ENCODE measurements at places on chromosomes 13 and 19.

DNA sequence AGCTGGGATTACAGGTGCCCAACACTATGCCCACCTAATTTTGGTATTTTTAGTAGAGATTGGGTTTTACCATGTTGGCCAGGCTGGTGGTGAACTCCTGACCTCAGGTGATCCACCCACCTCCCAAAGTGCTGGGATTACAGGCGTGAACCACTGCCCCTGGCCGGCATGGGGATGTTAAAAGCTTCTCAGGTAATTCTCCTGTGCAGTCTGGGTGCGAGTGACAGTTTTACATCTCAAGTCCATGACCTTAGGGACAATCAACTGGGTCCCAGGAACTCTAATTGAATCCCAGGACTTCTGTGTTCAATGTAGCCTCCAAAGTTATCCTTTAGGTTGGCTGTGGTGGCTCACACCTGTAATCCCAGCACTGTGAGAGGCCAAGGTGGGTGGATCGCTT lies 100.1 kb upstream of the TSHZ3 start:
- DNase-seq = no peak

DNA sequence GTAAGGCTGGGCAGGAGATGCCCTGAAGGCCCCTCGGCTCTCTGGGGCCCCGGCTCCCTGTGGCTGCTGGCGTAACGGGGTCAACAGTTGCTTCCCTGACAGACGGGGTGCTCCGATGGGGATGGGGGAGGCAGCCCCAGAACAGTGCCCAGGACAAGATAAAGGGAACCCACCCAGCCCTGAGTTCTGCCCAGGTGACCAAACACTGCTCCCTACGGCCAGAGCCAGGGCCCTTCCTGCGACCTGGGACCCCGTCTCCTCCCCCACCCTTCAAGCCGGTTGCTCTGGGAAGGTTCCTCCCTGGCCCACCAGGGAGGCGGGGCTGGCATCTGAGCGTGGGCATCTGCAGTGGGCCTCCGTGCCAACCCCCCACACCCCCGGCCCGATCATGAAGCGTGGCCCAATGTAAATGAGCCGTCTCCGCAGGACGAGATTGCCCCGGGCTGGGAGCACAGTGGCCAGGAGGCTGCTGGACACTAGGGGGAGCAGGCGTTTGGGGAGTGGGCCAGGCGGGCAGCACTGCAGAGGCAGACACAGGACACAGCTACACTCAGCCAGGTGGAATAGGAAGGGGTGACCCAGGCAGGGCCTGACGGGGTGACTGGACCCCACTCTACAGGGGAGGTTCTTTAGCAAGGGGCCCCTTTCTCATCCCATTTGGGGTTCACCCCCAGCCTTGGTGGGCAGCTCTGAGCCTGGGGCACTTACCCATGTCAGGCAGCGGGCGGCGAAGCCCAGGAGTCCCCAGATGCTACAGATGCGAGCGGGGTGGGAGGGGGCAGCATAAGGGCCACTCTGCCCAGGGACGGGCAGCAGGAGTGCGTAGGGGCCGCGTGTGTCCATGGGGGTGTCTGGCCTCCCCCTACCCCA lies 1.2 kb upstream of the NKPD1 start:
- no peak for DNase-seq

DNA sequence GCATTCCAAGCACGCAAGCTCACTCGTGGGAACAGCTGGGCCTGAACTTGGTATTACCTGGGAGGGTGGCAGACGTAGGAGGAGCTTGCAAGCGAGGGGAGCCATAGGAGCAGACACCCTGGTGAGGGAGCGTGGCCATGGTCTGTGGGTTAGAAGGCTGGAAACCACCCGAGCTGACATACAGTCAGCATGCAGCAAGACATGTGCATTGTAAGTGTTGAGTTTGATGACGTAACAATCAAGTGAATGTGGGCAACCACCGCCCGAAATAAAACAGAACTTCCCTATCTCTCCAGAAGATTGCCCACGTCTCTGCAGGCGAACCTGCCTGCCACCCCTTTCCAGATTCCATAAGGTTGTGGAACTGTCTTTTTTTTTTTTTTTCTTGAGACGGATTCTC lies 26.8 kb downstream of the UBXN6 start:
- no peak for DNase-seq

GRCh38 chr19:13150931-13151604 lies 857 bp downstream of the IER2 start:
- peak; percentile 58 for DNase-seq

- no peak for DNase-seq
Observed at GRCh38 chr13:108154421-108154858, 60.9 kb downstream of the LIG4 start.

DNA sequence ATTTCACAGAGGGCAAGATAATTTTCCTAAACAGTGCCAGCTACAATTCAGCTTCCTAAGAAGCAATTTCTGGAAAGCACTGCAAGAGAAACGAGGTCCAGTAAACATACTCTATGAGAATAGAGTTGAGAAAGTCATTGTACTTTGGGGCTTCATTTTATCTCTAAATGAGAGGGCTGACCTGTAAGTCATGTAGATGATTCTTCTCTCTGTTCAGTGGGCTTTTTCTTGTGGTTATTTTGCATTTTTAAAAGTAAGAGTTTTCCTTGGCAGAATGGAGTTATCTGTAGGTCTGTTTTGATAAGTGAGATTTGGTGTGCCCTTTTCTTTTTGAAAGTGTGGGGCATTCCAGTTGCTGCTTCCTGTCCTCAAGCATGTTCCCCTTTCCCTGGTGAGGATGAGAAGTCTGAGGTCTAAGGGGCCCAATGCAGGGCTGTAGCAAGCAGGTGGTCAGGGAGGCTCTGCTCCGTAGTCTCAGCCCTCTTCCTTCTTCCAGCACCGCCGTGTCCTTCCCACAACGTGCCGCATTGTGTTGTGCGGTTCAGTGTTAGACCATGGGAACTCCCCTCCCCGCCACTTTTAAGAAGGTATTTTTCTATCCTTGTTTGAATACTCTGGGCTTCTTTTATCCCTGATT lies 86.3 kb downstream of the ARHGEF7 start:
- DNase-seq = no peak

GRCh38 chr19:46626446-46626845 lies 1.6 kb upstream of the PTGIR start:
- DNase-seq = no peak

- DNase-seq = no peak
Observed at GRCh38 chr13:30033681-30034457, 183.5 kb upstream of the UBL3 start.

GRCh38 chr13:111480503-111480902 lies 160.1 kb downstream of the TEX29 start:
- DNase-seq = no peak

GRCh38 chr19:50553134-50553703 lies 15.0 kb downstream of the LRRC4B start:
- no peak for DNase-seq

GRCh38 chr13:70884196-70884595 lies 775.9 kb upstream of the KLHL1 start:
- no peak for DNase-seq

- DNase-seq = no peak
Observed at GRCh38 chr13:73397496-73398305, 338.9 kb downstream of the KLF5 start.

DNA sequence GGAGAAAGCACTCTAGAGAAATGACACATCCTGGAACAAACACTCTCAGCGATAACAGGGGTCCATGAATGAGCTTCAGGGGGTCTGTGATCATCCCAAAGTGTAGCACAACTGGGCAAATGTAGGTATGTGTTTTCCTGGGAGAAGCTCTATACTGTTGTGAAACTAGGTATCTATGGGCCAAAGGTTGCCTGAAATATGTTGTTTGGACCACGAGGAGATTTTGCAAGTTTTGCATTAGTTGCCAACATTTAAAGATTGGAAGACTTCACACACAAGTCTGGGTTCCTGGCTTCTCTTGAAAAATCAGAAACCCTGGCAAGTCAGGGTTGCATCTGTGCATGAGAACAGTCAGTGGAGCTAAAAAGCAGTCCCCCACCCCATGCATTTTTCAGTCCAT lies 26.7 kb upstream of the POU2F2 start:
- DNase-seq = no peak

DNA sequence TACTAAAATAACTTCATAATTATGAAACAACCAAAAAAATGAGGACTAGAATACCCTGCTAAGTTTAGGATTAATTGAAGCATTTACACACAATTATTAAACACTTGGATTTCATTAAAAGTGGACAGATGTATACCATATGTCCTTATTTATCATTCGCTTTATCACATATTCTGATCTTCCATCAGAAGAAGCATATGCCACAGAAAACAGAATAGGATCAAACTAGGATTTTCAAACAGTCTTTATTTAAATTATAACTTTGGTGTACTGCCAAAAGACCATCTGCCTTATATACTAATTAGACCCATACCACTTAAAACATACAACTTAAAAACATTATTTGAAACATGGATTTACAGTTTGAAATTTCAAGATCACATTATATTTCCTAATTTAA lies 727.1 kb upstream of the KLHL1 start:
- no peak for DNase-seq

GRCh38 chr13:20801707-20802106 lies 27.9 kb upstream of the EEF1AKMT1 start:
- no peak for DNase-seq

DNA sequence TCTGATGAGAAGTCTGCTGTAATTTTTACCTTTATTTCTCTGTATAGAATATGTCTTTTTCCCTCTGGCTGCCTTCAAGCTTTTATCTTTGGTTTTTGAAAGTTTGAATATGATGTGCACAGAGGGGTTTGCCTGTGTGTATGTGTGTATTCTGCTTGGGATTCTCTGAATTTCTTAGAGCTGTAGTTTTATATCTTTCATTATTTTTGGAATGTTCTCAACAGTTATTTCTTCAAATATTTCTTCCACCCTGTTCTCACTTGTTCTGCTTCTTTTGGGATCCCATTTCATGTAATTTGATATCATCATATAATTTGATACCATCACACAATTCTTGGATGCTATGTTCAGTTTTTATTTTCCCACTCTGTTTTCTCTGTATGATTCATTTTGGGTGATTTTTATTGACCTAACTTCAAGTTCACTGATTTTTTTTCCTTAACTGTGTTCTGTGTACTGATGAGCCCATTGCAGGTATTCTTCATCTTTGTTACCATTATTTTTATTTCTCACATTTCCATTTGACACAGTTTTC lies 7.5 kb downstream of the COG3 start:
- no peak for DNase-seq

DNA sequence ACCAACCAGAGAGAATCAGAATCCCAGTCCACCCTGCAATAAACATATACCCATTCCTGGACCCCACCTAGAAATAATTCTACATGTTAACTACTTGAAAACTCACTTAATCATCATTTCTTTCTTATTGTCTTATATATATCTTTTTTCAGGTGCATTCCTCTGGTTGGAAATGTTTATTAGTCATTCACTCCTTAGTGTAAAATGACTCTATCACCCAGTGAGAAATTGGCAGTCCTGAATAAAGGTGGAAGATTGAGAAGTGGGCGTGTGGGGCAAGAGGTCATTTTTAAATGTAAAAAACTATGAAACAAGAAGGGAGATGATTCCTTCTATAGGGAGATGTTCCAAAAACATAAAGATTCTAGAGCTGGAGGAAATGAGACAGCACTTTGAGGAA lies 101.2 kb upstream of the MBNL2 start:
- DNase-seq = no peak

DNA sequence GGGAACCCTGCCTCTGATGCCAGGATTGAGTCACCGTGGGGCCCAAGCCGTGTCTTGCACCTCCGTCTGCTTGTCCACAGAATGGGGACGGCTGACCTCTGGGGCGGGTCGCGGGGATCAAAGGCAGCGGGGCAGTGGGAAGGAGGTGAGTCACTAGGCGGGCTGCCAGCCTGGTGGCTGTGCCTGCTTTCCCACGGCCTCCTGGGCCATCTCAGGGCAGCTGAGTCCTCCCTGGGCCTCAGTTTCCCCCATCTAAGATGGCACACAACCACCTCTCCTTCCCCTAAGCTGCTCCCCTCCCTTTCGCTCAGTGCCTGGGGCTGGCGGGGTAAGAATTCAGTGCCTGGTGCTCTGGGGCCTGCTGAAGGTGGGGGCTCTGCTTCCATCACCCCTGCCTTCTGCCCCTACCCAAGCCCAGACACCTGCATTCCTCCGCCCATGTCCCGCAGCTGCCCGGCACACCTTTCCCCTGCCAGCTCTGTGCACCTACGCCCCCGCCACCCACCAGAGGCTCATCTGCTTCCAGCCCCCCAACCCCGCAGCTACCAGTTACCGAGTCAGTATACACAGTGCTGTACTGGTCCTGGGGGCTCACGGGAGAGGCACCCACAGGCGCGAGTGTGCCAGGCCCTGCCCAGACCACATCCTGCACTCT lies 3.5 kb downstream of the MKNK2 start:
- DNase-seq = no peak

- DNase-seq = peak; percentile 98
Observed at GRCh38 chr19:4123615-4124568, at the start of gene MAP2K2. Gene MAP2K2, minus strand, starts transcription at chr19:4124122. Its CDS starts 247 bp downstream, at chr19:4123875.

DNA sequence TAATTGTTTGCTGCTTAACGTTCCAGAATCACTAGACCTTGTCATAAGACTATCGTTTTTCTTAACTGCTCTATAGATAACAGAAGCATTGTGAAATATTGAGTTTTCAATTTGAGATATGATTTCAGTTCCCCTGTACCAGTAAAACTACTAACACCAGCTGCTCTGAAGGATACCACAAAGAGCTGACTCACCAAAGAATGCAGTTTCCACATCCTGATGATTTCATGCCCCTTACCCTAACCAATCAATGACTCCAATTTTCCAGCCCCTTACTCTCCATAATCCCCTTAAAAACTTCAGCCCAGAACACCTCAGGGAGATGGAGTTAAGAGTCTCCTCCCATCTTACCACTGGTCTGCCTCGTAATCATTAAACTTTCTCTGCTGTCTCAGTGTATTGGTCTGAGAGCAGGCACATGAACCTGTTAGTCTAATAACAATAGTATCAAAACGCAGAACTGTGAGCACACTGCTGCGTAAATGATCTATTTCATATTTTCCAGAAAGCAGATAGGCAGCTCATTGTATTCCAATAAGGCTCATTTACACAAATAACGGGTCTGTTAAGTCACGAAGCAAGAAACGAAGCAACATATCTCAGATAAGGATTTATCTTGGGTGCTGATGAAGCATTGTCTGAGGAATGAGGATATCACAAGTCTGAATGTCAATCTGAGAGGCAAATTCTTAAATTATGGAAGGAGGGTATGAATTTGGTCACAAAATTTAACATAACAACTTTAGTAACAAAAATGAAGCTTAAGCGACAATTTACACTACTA lies 14.1 kb upstream of the CCNA1 start:
- DNase-seq = no peak

GRCh38 chr13:23462815-23463559 lies 29.5 kb upstream of the SACS start:
- DNase-seq = no peak

DNA sequence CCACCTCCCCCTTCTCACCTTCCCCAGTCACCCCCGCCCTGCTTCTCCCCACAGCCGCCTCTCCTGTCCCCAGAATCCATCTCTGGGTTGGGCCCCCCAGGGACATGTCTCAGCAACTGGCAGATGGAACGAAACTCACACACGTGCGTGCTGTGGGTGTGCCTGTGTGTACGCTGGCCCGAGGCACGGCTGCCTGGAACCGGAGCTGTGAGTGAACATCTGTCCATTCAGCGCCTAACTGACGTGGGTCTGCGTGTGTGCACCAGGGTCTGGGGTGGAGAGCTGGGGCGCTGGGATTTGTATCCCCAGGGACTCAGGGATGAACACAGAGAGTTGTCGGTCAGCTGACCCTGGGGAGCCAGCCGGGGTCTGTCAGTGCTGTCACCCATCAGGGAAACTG lies 752 bp upstream of the HAS1 start:
- no peak for DNase-seq

- DNase-seq = no peak
Observed at GRCh38 chr19:50573741-50574461, 5.7 kb upstream of the LRRC4B start.
